ENCODE measurements at places on chromosomes 4 and X.
A peak's percentile ranks its signal among the peaks of the same experiment; 100 is the strongest.

DNA sequence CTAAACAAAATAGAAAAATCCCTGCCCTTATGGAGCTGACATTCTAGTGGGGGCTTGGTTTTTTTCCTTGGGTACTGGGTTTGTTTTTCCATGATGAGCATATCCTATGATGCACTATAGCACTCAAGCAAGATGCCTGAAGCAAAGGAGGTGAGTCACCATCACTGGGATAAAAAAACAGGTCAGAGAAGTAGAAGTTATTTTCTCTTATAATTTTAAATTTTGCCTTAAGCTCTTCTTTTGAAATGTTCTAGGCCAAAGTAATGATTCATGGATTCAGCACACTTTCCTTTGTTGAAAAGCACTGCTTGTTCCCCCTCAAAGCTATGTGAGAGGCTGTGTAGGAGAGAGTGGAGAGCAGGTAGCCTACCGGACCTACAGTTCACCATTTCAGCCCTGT is 15.2 kb upstream of the CXCL2 start:
- DNase-seq, result no peak

DNA sequence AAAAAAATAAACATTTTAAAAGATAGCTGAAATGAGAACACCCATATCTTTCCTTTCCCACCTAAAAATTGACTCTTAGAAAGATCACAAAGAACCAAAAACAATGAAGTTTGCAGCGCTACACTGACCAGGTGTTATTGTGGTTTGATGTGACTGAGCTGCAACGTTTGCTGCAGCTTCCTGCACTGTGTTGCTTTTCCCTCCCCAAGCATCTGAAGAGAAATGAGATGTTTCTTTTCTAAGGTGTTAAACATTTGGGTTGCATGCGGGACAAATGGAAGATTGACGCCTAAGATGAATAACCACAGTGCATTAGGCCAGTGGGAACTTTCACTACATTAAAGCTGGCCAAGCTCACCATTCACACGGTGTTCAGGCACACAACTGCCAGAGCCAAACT is 8.9 kb downstream of the LEF1 start:
- no peak for DNase-seq

DNA sequence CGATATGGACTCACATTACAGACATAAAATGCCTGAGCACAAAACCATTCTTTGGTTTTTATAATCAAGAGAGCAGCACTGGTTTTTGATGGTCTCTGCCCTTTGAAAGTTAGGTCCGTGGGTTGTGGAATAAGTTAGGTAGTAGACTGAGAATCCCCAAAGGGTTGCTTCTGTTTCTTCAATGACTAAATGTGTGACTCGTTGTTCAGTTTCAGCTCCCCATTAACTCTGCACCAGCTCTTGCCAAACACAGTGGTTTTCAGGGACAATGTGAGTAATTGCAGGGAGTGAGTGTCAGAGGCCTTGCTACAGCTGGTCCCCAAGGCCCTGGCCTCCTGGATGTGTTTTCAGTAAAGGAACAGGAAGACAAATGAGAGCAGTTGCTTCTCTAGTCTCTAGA is 24.8 kb downstream of the SMIM20 start:
- peak; percentile 41 for DNase-seq

GRCh38 chr4:165330666-165331065 is 3.2 kb downstream of the MSMO1 start:
- no peak for DNase-seq

GRCh38 chr4:122221322-122221721 is 69.2 kb downstream of the BLTP1 start:
- DNase-seq, result no peak

- no peak for DNase-seq
Observed at GRCh38 chrX:148381603-148382002, 118.8 kb upstream of the AFF2 start.

GRCh38 chr4:146059865-146060264 is 115.7 kb upstream of the LSM6 start:
- DNase-seq, result no peak

DNA sequence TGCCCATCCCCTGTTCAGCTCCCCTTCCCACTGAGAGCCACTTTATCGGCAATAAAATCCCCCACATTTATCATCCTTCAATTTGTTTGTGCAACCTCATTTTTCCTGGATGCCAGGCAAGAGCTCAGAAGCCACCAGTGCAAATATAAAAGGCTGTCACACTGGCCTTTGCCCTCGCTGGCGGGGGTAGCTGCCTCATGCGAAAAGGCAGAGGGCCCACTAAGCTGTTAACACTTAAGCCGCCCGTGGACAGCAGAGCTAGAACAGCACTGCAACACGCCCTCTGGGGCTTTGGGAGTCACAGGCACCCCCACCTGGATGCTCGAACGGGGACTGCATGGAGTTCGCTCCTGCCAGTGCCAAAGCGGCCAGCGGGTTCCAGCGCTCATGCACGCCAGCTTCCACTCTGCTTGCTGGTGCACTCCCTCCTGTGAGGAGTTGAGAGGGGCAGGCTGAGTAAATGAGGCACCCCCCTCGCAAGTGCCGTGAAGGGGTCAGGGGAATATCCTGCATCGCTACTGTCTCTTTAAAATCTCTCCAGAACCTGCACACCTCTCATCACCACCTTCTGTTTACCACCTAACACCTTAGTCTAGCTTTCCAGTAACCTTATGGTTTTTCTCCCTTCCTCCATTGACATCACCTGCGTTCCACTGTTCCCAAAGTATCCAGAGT is 99.5 kb downstream of the SORBS2 start:
- DNase-seq, result no peak

DNA sequence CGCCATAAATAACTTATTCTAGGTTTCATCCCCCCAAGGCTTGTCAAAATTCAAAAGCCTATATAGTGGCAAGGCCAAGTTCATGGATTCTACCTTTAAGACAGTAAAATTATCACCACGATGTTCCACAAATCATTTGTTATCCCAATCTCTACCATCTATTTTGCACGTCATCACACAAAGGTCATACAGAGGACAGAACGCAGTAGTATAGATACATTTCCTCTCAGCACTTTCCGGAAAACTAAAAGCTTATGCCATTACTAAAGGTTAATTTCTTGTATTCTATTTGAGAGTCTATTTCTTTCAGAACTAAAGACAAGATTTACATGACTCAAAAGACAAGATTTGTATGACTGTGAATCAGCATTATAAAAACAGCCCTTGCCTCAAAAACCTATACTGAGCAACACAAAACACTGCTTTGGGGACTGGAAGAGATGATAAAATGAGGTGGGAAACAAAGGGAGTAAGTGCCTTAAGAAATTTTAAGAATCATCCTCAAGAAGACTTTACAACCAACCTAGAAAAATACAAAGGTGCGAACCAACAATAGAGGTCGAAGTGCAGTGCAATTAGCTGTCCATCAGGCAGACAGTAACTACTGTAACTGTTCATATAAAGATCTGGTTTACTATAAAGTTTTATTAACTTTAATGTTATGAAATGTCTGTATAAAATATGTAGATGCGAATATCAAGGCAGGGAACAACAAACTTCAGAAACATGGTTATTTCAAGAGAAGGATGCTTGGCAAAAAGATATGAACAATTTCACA is 7.6 kb downstream of the UBE2D3 start:
- DNase-seq, result no peak

DNA sequence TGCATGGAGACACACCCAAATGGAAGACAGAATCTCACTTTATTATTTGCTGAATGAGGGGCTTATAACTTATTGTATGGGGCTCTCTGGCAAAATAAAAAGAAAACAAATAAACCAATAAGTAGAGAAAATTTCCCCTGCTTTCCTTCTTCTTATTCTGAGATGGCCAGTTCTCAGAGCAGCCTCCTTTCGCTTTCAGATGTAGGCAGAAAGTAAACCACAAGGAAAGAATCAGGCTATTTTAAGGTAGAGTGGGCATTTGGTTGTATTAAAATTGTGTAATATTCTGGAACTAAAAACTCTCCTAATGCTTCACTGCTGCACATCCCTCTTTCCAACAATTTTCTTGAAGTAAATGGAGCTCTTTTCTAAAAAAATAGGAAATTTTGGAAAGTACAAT is 241.8 kb downstream of the GALNTL6 start:
- DNase-seq, result no peak

GRCh38 chr4:37322122-37322521 is 77.6 kb downstream of the NWD2 start:
- no peak for DNase-seq

DNA sequence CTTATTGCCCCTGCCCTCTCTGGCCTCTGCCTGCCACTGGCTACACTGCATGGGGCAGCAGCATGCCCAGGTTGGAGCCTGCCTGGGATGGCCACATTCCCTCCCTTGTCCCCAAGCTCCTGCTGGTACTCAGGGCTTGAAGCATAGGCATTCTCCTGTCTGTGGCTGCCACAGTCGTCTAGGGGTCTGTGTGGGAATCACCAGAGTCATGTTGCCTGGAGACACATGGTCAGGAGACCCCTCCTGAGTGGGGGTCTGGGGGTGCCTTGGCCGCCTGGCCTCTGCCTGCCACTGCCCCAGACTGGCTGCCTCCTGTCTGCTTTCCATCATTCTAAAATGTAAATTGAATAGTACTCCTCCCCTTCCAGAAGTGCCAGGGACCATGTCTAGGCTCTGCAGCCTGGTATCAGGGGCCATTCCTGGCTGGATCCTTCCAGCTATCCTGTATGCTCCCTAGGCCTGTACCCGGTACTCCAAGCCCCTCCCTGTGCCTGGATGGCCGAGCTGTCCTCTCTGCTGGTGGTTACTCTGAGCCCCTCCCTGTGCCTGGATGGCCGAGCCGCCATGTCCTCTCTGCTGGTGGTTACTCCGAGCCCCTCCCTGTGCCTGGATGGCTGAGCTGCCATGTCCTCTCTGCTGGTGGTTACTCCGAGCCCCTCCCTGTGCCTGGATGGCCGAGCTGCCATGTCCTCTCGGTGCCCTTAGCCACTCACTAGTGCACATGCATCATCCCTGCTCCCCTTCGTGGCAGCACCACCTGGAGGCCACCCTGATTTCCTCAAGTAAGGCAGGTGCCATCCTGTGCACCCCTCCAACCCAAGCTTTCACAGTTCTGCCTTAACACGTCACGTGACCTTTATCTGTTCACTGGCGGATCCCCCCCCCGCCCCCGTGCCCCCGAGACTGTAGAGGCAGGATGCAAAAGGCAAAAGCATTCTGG is 5.5 kb upstream of the NKX1-1 start:
- no peak for DNase-seq

DNA sequence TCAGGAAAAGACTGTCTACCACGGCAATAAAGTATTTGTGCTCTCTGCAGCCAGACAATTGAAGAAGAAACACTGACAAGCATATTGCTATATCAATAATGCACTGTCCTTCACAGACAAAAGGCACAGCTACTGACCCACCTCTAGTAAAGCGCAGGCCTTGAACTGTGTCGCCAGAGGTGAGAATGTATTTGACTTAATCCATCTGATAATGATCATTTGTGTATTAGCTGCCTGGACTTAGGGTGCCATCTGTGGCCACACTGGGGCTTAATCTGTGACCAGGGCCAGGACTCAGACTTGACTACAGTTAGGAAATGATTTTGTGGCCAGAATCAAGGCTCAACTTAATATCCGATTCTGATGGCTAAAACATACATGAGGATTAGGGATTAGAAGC is 260.4 kb downstream of the SMARCA1 start:
- DNase-seq, result no peak

DNA sequence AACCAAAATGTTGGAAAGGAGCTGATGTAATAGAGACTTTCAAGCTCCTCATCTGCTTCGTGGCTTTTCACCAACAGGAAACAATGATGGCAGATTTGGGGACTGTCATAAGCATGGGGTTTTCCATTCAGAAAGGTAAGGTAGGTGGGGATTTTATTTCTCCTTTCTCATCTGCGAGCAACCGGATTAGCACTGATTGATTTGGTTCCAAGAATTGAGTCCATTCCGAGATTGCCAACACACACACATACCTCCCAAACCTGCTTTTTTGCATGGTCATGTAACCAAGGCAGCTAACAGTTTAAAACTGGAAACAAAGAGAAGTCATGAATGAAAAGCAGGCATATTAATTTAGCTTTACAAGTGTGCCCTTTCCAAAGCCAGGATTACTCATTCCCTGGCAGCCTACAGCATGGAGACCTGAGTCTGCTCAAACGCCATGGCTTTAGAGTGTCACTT is 63.0 kb upstream of the LNX1 start:
- no peak for DNase-seq

DNA sequence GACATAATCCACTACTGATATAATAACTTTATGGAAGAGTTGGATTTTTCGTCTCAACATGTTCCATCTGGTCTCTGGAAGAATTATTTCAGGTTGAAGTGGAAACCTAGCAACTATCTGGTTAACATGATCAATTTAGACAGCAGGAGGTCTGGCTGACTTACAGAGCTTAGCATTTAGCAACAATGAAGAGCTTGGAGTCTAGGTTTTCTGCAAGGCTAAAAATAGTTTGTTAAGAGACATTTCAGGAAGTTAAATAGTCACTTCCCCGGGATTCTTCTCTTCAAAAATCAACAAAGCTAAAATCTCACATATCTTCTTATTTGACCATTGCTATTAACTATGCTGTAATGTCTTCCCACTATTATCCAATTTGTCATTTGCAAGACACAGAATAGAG is 418.6 kb upstream of the DIPK2B start:
- no peak for DNase-seq

- DNase-seq, result no peak
Observed at GRCh38 chr4:141711211-141711610, 74.8 kb downstream of the IL15 start.

DNA sequence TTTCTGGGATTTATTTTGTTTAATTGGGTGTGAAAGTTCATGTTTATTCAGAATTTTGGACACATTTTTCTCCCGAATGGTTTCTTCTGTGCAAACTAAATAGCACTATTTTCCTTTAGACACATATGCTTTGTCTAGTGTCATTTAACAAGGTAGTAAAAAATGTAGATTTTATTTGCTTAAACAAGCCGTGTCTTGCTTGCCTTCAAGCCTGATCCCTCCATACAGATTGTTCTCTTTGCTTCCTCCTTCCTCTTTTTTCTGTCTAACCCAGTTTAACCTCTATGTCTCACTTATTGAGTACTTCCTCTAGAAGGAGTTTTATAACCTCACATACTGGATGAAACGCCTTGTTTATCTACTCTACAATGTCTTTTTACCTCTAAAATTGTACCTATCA is 211.8 kb downstream of the NPFFR2 start:
- no peak for DNase-seq

DNA sequence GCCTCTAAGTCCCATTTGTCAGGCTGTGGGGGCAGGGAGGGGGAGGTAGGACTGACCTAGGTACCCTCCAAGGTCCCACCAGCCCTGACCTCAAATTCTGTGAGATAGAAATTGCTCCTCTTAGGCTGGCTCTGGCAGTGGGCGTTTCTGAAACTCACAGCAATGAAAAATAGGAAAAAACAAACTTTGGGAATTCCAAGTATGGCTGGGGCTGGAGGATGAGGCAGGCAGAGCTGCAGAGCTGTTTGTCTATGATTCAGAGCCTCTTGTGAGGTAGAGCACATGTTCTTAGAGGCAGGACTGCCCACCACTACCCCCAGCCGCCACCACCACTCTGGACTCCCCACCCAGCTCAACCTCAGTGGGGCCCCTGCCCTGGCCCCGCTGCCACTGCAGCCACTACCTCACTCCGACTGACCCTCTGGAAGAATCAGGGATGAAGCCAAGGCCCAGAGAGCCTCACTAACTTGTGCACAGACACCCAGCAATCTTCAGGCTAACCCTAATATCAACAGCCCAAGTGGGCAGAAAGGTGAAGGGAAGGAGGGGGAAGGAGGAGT is 98.2 kb downstream of the PJA1 start:
- DNase-seq, result no peak
